T-helper 2 cell treated with Interferon-gamma antibody and Interleukin-4, amounts not matched to agents 5 μg/mL and 100 μg/mL, for 36 hours (primary cell): ENCODE measurements at places on chromosomes 4 and X.

DNA sequence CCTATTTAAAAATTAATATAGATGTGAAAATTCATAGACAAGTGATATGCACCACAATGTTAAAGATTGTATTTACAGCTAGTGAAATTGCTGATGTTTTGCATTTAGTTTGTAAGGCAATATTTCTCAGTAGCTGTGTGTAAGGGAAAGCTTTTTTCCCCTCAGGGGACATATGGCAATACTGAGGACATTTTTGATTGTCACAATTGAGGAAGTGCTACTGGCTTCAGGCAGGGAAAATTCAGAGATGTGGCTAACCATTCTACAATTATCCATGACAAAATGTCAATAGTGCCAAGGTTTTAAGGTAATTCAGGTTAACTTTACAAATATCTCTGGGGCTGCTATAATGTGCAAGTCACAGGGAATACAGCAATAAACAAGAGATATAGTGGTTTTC lies 66.1 kb upstream of the IL15 start:
- no peak overlapping the region for H3K4me3 ChIP-seq
- H3K36me3 ChIP-seq: no peaks in the 10 kb centered on the region
- no peak for DNase-seq
- no peak overlapping the region for H3K27ac ChIP-seq
- H3K4me1 ChIP-seq: no peaks in the 10 kb centered on the region

DNA sequence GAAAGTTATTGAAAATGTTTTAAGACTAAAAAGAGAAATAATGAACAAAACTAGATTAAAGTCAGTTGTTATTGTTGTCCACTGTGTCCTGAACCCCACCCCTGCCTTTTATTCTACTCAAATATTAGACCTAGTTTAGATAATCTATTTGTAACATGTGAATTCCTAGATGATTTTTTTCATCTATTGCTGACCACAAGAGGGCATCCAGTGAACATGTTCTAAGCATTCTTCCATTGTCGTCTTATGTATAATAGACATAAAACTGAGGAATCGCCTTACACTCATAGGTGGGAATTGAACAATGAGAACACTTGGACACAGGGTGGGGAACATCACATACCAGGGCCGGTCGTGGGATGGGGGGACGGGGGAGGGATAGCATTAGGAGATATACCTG lies 36.4 kb upstream of the HPRT1 start:
- H3K27ac ChIP-seq: no peak overlapping the region
- DNase-seq: no peak
- peaks cover 4% of the 10 kb centered on the region for H3K4me1 ChIP-seq
- H3K4me3 ChIP-seq: no peak overlapping the region

- no peaks in the 10 kb centered on the region for H3K27me3 ChIP-seq
- H3K27ac ChIP-seq: peak overlapping the region; percentile 31
- H3K36me3 ChIP-seq: no peaks in the 10 kb centered on the region
- DNase-seq: no peak
- peaks cover 5% of the 10 kb centered on the region for H3K4me1 ChIP-seq
- no peak overlapping the region for H3K4me3 ChIP-seq
Measured at GRCh38 chrX:40262157-40263013, 164.6 kb upstream of the BCOR start.

GRCh38 chr4:101178731-101179130 lies 168.6 kb downstream of the PPP3CA start:
- H3K4me3 ChIP-seq: no peak overlapping the region
- H3K36me3 ChIP-seq: peaks cover 10% of the 10 kb centered on the region
- DNase-seq: no peak
- H3K27ac ChIP-seq: no peak overlapping the region

- no peaks in the 10 kb centered on the region for H3K4me1 ChIP-seq
- DNase-seq: no peak
- H3K36me3 ChIP-seq: no peaks in the 10 kb centered on the region
- H3K4me3 ChIP-seq: no peak overlapping the region
Measured at GRCh38 chrX:149374751-149375150, 130.4 kb downstream of the IDS start.

- H3K4me3 ChIP-seq: no peak overlapping the region
- H3K4me1 ChIP-seq: no peaks in the 10 kb centered on the region
- no peak for DNase-seq
- no peak overlapping the region for H3K27ac ChIP-seq
- H3K27me3 ChIP-seq: no peaks in the 10 kb centered on the region
Measured at GRCh38 chrX:3326681-3327080, 19.8 kb downstream of the MXRA5 start.

- H3K27ac ChIP-seq: no peak overlapping the region
- no peak overlapping the region for H3K4me3 ChIP-seq
- H3K4me1 ChIP-seq: no peaks in the 10 kb centered on the region
- peaks cover 7% of the 10 kb centered on the region for H3K36me3 ChIP-seq
Measured at GRCh38 chrX:85012098-85012497, 8.4 kb downstream of the APOOL start.

GRCh38 chr4:76703676-76704075 lies 194.3 kb downstream of the SOWAHB start:
- no peak overlapping the region for H3K4me3 ChIP-seq
- no peaks in the 10 kb centered on the region for H3K4me1 ChIP-seq
- H3K27me3 ChIP-seq: peaks cover 12% of the 10 kb centered on the region

DNA sequence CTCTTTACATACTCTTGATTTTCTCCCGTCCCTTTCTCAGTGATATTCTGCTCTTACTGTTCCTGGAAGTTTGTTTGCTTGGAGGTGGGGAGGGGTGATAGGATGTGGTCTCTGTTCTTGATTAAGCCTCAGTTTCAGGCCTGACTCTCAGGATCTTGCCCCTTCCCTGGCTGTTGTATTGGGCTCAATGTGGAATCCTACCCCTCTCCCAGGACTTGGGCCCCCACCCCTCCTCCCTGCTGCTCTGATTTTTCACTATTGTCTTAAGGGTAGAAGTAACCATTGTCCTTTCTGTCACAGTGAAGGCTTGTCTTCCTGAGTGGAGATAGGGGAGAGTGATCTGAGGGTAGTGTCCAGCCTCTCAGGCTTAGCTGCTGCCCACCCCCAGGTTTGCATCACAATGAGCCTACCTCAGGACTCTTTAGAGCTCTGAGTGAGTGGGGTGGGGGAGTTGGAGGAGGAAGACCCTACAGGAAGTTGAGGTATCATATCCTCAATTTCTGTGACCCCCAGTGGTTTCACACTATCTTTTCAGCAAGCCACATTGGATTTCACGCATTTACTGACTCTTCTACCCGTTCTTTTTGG lies 16.5 kb downstream of the CDKL5 start:
- H3K4me3 ChIP-seq: no peak overlapping the region
- no peaks in the 10 kb centered on the region for H3K27me3 ChIP-seq

- DNase-seq: no peak
- no peak overlapping the region for H3K4me3 ChIP-seq
- H3K27me3 ChIP-seq: no peaks in the 10 kb centered on the region
- no peaks in the 10 kb centered on the region for H3K36me3 ChIP-seq
- H3K27ac ChIP-seq: peak overlapping the region; percentile 27
- H3K4me1 ChIP-seq: no peaks in the 10 kb centered on the region
Measured at GRCh38 chr4:75180790-75181776, 248.2 kb downstream of the PARM1 start.

DNA sequence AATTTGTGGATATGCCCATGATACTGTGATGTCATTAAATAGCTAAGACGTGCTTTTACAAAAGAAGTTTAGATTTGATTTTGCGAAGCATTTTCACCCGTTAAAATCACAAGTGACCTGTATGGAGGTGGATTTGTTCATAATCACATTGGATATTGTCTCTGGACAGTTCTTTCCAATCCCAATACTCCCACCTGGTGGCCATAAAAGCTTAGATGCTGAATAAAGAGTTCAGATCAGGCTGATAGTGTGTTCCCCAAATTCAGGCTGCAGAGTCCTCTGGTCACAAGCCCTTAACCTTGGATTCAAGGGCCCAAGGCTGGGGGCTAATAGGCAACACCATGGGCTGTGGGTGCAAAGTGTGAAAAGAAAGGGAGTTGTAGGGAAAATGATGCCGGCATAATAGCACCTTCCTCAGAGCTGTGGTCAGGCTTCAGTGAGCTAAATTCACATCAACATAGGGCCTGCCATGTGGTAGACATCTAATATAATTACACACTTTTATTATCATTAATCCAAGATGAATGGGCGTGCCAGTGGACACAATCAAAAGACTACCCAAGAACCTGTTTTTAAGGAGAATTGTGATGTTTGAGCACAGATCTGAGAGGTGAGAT lies 28.1 kb downstream of the SMIM43 start:
- peaks cover 28% of the 10 kb centered on the region for H3K27me3 ChIP-seq
- H3K27ac ChIP-seq: no peak overlapping the region
- DNase-seq: no peak

DNA sequence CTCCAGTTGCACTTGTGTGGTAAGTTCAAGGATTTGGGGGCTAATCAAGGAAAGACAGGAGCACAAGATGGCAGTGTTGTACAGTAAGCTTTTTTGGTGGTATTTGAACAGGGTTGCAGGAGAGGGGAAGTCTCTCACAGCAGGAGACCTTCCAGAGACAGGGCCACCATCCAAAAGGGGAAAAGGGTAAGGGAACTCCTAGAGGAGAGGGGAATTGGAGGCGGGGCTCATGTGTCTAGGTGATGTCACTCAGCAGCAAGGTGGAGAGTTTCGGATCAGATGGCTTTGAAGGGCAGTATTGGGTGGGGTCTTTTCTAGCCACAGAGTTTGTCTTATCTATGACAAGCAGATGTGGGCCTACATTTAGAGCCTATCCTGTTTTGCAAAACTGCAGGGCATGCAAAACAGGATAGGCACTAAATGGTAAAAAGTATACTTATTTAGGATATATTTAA lies 13.4 kb upstream of the RNF175 start:
- H3K27ac ChIP-seq: no peak overlapping the region
- peaks cover 46% of the 10 kb centered on the region for H3K27me3 ChIP-seq
- no peaks in the 10 kb centered on the region for H3K36me3 ChIP-seq
- DNase-seq: no peak

GRCh38 chrX:119391279-119391678 lies 7.9 kb upstream of the SLC25A43 start:
- peaks cover 5% of the 10 kb centered on the region for H3K27me3 ChIP-seq
- no peak overlapping the region for H3K27ac ChIP-seq
- no peak overlapping the region for H3K4me3 ChIP-seq
- H3K4me1 ChIP-seq: peaks cover 2% of the 10 kb centered on the region
- DNase-seq: no peak
- H3K36me3 ChIP-seq: no peaks in the 10 kb centered on the region

GRCh38 chrX:23907498-23908218 lies at the start of the genes APOO and CXorf58:
Gene APOO (minus strand): TSS chrX:23907938. CDS start chrX:23907702, 236 bp downstream.
Gene CXorf58 (plus strand): TSS chrX:23908006. CDS start chrX:23910303, 2,297 bp downstream.
- no peaks in the 10 kb centered on the region for H3K27me3 ChIP-seq
- H3K4me1 ChIP-seq: peaks cover 15% of the 10 kb centered on the region
- no peaks in the 10 kb centered on the region for H3K36me3 ChIP-seq
- H3K27ac ChIP-seq: peak within 1 kb of the TSS; percentile 85
- H3K4me3 ChIP-seq: peak within 1 kb of the TSS; percentile 79
- DNase-seq: peak; percentile 90

DNA sequence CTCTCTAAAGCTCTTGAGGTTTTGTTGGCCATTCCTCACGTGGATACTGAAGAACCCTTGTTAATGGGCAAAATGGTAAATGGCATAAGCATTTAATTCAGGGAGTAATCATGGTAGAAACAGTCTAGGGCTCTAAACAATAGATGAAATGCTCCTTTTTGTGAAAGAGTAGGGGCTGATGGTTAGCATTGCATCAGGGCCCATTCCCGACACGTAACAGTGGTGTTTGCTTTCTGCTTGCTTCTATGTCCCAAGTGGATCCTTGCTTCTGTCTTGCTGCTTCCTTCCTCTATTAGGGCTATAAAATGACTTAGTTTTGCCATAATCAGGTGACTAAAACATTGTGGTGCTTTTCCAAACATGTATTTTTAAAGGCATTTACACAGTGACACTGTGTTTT lies 230.9 kb upstream of the AFF2 start:
- H3K4me1 ChIP-seq: peaks cover 15% of the 10 kb centered on the region
- no peaks in the 10 kb centered on the region for H3K27me3 ChIP-seq
- H3K4me3 ChIP-seq: no peak overlapping the region

DNA sequence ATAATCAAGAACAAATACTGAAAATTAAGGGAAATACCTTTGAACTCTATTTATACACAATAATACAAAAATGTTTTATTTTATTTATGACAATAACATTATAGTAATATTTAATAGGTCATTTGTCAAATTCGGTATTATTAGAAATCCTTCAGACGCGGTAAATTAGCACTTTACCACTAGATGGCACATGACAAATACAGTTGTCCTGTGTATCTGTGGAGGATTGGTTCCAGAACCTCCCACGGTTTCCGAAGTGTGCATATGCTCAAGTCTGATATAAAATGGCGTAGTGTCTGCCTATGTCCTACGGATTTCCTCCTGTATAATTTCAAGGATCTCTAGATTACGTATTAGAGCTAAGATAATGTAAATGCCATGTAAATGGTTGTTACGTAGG lies 8.1 kb upstream of the LINC00632 start:
- H3K36me3 ChIP-seq: no peaks in the 10 kb centered on the region
- DNase-seq: no peak
- H3K27me3 ChIP-seq: no peaks in the 10 kb centered on the region
- no peaks in the 10 kb centered on the region for H3K4me1 ChIP-seq

- no peak overlapping the region for H3K27ac ChIP-seq
- no peaks in the 10 kb centered on the region for H3K27me3 ChIP-seq
- H3K4me1 ChIP-seq: no peaks in the 10 kb centered on the region
- H3K36me3 ChIP-seq: no peaks in the 10 kb centered on the region
- no peak overlapping the region for H3K4me3 ChIP-seq
- DNase-seq: no peak
Measured at GRCh38 chr4:63937961-63938360, 471.3 kb downstream of the TECRL start.

DNA sequence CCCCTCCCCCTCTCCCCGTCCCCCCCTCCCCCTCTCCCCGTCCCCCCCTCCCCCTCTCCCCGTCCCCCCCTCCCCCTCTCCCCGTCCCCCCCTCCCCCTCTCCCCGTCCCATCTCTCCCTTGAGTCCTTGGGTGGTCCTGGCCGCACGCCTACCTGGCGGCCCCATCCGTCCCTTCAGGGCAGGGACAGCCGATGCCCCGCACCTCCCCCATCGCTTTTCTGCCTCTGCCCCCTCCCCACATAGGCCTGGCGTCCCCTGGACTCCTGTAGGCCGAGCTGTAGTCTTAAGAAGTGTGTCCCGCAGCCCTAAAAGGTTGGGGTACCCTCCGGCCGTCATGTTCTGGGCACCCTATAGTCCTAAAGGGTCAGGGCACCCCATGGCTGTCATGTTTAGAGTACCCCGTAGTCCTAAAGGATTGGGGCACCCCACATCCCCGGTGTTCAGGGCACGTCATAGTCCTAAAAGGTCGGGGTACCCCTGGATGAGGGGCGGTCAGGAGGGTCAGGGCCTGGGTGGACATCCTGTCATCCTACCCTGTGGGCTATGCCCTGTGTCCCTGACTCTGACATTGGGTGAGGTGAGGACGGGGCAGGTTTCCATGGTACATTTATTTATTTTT lies 10.8 kb upstream of the GTPBP6 start:
- no peaks in the 10 kb centered on the region for H3K36me3 ChIP-seq
- no peaks in the 10 kb centered on the region for H3K27me3 ChIP-seq
- no peak for DNase-seq
- H3K27ac ChIP-seq: no peak overlapping the region
- H3K4me3 ChIP-seq: no peak overlapping the region
- H3K4me1 ChIP-seq: peaks cover 3% of the 10 kb centered on the region

GRCh38 chrX:135382260-135382659 lies 39.5 kb upstream of the SMIM10L2A start:
- H3K4me1 ChIP-seq: peaks cover 38% of the 10 kb centered on the region
- no peak for DNase-seq
- peak overlapping the region; percentile 73 for H3K4me3 ChIP-seq
